ENCODE measurements at places on chromosomes 5 and 9. TPM values are rescaled to one million over a fixed set of nuclear protein-coding genes. Genes with fewer than 3 reads are reported as not detected.

DNA sequence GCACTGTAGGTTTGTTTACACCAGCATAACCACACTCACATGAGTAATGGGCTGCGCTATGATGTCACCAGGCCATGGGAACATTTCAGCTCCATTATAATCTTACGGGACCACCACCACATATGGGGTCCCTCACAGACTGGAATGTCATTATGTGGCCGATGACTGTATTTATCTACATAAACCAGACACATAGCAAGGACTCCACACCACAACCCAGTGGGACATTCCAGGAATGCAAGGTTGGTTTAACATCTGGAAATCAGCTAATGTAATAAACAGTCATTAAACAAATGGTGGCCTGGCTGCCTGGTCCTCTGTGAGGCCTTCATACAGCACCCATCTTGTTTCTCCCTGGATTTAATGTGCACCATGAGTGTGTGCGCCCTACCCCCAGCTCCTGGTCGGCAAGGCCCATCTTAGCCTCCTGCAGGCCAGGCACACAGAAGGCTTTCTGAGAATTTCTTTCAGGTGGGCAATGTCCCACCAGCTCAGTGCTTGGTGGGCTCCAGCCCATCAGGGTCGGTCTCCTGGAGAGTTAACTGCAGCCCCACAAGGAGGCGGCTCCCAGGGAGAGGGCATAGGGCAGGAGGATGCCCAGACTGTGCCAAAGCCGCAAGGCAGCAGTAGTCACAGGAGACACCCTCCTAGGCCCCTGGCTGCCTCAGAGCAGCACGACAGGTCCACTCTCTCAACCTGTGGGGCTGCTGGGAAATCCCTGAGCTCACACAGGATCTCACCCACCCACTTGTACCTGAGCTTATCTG lies 35.9 kb upstream of the SARDH start:
- no peak for DNase-seq

The MEIKIN gene
- not detected for total RNA-seq

DNA sequence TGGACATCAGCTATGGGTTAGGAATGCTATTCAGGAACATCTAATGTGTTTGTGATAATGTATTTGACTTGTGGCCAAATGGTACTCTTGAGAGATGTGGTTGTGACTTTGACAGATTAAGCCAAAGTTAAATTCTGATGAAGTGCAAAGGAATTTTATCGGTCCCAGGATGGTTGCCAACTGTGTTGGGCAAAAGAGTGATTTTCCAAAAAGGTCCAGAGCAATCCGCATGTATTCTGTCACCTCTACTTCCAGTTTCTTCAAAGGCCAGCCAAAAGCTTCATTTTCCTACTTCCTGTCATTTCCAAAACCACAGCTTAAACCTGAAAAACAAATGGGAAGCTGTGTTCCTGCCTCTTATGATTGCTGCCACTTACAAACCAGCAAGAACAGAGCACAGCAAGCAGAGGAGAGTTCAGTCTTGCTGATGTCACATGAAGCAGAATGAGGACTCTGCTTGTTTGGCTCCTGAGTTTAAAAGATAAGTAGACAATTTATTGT lies 59.8 kb downstream of the MARCHF3 start:
- no peak for DNase-seq

- DNase-seq, result no peak
Observed at GRCh38 chr5:56183506-56183905, 49.6 kb downstream of the ANKRD55 start.

- DNase-seq, result no peak
Observed at GRCh38 chr9:81320909-81321482, 368.4 kb downstream of the TLE1 start.

- no peak for DNase-seq
Observed at GRCh38 chr9:93161786-93162562, 22.0 kb upstream of the WNK2 start.

The CCL28 gene
- total RNA-seq, result 8.6 TPM

DNA sequence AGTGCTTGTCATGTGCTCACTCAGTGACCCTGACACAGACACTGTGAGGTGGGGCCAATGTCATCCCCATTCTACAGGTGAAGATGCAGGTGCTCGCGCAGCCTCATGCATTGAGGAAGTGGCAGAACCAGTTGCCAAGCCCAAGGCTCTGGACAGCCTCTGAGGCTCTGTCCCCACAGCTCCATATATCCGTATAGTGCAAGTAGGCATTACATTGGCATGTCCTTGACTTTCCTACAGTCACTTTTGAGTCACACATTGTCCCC lies 58.8 kb upstream of the ANGPTL2 start:
- no peak for DNase-seq

- peak; percentile 22 for DNase-seq
Observed at GRCh38 chr5:141811287-141812155, 66.7 kb downstream of the PCDH1 start.

The HIGD2A gene
- total RNA-seq, result 110 TPM

GRCh38 chr9:7608261-7608660 lies 191.3 kb downstream of the DMAC1 start:
- DNase-seq, result no peak

- DNase-seq, result no peak
Observed at GRCh38 chr5:5383461-5383860, 39.0 kb upstream of the ICE1 start.

The ELL2 gene
- total RNA-seq, result 78.1 TPM

The PCDHGB2 gene
- 1.00 TPM for total RNA-seq

The PTPRD gene
- total RNA-seq, result 55.9 TPM

DNA sequence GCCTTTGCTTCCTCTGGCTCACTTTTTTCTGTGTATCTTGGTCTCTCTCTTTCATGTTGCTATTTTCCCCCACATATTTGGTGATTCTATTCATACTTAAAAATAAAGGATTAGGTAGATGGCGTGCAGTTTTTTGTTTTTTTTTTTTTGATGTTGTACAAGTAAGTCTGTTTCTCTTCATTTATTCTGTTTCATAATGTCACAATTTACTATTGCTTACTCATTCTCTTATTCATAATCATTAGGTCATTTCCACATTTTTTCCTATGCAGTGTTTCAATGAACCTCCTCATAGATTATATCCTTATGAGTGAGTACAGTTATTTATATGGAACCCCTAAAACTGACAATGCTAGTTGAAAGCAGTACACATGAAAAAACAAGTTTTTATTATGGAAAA lies 136.3 kb downstream of the APBA1 start:
- DNase-seq, result no peak

- DNase-seq, result no peak
Observed at GRCh38 chr9:136200424-136200823, 4.5 kb downstream of the LHX3 start.

The C5orf58 gene
- not detected for total RNA-seq

- DNase-seq, result no peak
Observed at GRCh38 chr9:89896806-89897340, 292.1 kb downstream of the GADD45G start.

The CD274 gene
- total RNA-seq, result 0.67 TPM

DNA sequence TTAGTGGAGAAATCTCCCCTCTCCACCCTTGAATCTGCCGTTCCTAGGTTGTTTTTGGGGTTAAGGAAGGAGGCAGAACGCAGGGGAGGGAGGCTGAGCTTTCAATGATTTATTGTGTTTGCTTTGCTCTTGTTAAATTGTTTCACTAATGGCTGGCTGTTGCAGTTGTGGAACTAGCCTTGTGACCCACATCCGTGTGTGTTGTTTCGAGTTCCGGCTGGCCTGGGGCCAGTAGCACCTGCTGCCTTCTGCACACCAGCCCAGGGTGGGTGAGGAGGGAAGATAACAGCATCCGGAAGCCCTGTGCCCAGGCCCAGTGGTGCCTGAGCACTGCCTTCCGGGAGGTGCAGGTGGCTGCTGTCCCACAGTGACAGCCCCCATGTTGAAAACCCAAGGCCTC lies 3.6 kb downstream of the ERGIC1 start:
- DNase-seq, result no peak

GRCh38 chr5:68932830-68933434 lies 160.9 kb upstream of the SLC30A5 start:
- DNase-seq, result peak; percentile 40

The KCNN2 gene
- not detected for total RNA-seq

GRCh38 chr5:73564675-73565074 lies 764 bp downstream of the ANKRA2 start:
- DNase-seq, result no peak

- DNase-seq, result peak; percentile 69
Observed at GRCh38 chr9:34377404-34377746, 677 bp upstream of the MYORG start.

GRCh38 chr5:154756009-154756867 lies 1.1 kb downstream of the LARP1 start:
- peak; percentile 62 for DNase-seq

DNA sequence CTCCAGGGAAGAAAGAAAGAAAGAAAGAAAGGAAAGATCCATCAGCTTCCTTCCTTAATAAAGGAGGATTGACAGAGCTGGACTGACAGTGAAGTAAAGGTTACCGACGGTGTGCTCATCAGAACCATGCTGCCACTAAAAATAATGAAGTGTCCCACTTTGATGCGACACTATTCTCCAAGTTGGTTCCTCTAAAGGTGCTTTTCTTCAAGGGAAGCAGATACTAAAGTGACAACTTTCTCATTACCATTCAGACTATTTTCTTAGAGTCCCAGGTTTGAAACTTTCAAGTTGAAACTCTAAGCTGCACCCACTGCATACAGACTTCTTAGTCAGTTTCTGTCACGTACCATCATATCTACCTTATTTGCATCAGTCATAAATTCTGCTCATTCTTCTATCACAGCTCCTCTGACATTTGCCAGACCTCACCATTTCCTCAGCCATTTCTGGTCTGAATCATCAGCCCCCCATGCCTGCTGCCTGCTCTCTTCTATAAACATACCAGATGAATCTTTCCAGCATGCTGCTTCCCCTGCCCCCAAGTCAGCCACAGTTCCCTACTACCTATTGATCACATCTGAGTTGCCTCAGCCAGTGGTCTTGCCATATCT lies 177.6 kb downstream of the DEPDC1B start:
- DNase-seq, result no peak

GRCh38 chr9:89533411-89534095 lies 35.6 kb upstream of the SEMA4D start:
- DNase-seq, result no peak

- DNase-seq, result peak; percentile 32
Observed at GRCh38 chr5:134136221-134136631, 21.7 kb downstream of the TCF7 start.

DNA sequence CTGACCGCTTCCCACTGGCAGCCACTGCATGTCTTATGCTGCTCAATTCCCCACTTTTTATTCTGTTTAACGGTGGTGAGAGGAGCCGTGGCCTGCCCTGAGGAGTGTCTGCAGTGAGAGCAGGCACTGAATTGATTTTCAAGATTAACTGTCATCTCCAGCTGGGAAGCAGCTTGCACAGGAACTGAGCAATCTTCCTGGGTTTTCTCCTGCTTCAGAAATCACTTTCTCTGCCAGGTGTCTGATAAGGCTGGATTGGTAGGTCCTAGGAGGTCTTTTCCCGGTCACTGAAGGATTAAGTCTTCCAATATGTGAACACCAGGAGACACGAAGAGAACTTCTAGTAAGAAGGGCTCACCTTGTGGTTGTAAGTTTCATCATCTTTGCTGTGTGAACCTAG lies 181.1 kb upstream of the RAD23B start:
- DNase-seq, result no peak

GRCh38 chr5:180540050-180540694 lies 46.0 kb downstream of the CNOT6 start:
- no peak for DNase-seq

- DNase-seq, result no peak
Observed at GRCh38 chr5:154205441-154206117, 15.0 kb downstream of the GALNT10 start.

DNA sequence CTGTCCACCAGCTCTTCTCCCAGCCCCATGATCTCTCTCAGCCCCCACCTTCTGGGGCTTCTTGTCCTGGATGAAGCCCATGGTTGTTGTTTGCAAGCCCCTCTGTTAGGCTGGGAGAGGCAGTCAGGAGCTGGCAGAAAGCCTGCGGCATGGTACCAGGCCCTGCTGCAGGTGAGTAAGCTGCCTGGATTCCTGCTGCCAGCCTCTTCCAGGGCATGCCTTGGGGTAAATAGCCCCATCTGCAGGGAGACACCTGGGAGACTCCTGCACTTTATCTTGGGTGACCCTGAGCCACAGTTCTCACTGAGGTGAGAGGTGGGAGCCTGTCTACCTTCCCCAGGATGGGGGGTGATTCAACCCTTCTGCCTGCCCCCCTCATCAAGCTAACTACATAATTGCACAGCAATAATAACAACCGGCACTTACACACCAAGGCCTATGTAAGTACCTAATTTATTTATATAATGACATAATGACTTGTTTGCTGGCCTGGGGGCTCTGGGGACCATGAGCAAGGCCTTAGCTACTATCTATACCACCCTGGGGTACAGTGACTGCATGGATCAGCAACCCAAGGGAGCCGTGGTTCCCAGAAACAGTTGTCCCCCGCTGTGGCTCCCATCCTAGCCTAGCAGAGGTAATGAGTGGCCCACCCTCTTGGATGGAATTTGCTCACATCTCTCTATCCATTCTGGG lies 116.0 kb downstream of the PSD2 start:
- no peak for DNase-seq

The HSD17B4 gene
- total RNA-seq, result 175 TPM

GRCh38 chr5:34555699-34556508 lies 100.2 kb upstream of the RAI14 start:
- DNase-seq, result no peak

DNA sequence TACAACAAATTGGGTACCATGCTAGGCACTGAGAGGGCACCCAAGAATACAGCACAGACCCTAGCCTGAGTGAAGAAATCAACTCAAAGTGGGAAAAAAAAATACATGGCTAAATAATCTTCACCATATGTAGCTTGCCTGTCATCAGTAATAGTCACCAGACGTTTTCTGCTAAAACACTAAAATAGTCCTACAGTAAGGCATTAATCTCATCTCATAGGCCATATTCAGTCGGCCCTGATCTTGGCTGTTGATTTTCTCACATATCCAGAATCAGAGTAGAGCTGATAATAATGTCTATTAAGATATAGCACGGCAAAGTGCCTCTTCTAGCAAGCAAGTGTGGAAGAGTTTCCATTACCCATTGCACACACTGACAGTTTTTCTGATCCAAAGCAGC lies 322.1 kb upstream of the SLC30A5 start:
- no peak for DNase-seq

All from Caco-2 (cell line).